ENCODE measurements at places on chromosomes 6 and 20.

GRCh38 chr6:170137911-170138910 is 152.7 kb downstream of the DLL1 start:
- DNase-seq = no peak

DNA sequence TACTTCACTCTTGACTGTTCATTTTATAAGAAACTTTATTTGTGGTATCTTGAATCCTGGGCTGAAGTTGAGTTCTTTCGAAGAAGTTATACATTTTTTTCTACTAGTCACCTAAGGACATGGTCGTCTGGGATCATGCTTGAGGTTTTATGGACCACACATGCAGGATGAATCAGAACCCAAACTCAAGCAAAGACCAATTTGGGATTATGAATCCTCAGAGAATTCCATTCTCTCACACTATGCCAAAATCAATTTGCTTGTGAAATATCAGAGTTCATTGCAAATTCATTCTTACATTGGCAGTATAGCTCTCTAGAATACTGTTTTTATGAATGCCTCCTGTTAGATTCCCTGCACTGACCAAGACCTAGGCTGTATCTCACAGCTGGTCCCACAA is 114.3 kb upstream of the HDAC2 start:
- DNase-seq = no peak

- no peak for DNase-seq
These were observed 210.6 kb downstream of the DLL1 start for GRCh38 chr6:170080169-170080827.

DNA sequence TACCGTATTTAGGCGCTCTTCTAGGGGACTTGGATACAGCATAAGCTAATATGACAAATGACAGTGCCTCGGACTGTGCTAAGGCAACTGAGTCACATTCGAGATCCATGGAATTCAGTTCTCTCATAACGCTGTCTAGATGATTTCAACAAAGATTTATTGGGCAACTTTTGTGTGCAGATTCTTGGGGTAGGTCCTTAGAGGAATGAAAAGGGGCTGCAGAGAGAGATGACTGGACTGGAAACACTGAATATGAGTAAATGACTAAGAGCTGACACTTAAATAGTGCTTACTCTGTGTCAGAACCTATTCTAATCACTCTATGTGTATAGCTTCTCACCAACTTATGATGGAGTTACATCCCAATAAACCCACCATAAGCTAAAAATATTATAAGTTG is 36.4 kb upstream of the MARCKS start:
- DNase-seq = no peak

DNA sequence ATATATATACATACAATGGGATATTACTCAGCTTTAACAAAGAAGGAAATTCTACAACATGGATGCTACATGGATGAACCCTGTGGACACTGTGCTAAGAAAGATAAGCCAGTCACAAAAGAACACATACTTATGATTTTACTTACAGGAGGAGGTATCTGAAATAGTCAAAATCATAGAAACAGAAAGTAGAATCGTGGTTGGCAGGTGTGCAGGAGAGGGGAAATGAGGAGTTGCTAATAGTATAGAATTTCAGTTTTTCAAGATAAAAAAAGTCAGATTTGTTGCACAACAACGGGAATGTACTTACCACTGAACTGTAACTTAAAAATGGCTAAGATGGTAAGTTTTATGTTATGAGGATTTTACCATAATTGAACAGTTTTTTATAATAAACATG is 706.3 kb downstream of the TFAP2A start:
- DNase-seq = no peak

GRCh38 chr6:148396411-148396810 is 53.8 kb downstream of the SASH1 start:
- DNase-seq = no peak

GRCh38 chr20:998231-998830 is 3.8 kb downstream of the RSPO4 start:
- no peak for DNase-seq

- no peak for DNase-seq
These were observed 254.9 kb downstream of the SOD2 start for GRCh38 chr6:159438106-159438505.

DNA sequence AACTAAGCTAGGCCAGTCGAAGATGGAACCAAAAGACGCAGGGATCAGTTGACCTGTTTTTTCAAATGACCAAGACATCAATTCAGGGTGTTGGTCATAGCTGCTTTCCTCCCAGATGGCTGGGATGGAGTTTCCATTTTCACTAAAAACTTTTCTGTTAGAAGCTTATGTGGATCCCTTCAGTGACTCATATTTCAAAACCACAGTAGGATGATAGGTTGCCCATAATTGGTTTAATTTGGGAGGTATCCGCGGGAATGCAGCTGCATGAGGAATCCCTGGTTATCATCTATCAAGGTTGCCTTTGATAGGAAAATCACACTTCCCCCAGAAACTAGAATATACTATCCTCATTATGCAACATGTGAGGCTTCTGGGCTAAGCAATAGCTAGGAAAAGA is 150.9 kb upstream of the MLIP start:
- no peak for DNase-seq
